Type B pancreatic cell (in vitro differentiated cells): ENCODE measurements at places on chromosomes 7 and 10. TPM values are rescaled to one million over a fixed set of nuclear protein-coding genes. Genes with fewer than 3 reads are reported as not detected.

Gene SLC39A12
- total RNA-seq = not detected in 2 replicates

Gene NPC1L1
- total RNA-seq = 8.8 and 11.0 TPM in 2 replicates

Gene CNPY4
- total RNA-seq = 7.2 and 36.0 TPM in 2 replicates

Gene SH2D4B
- 0.07 and 0.10 TPM in 2 replicates for total RNA-seq

Gene SYCE1
- total RNA-seq = not detected in 2 replicates

Gene HMX2
- total RNA-seq = 0.19 TPM in 1 of 2 replicates, not detected in the other

Gene MEIG1
- 2.8 TPM in 1 of 2 replicates, not detected in the other for total RNA-seq

Gene DLX6
- total RNA-seq = 3.5 and 25.5 TPM in 2 replicates

Gene CLDN15
- total RNA-seq = 9.5 and 16.3 TPM in 2 replicates

Gene TMEM229A
- 0.19 and 0.33 TPM in 2 replicates for total RNA-seq

Gene IFIT1B
- total RNA-seq = not detected in 2 replicates

Gene MSS51
- total RNA-seq = 1.8 and 2.8 TPM in 2 replicates

Gene ATRNL1
- total RNA-seq = 9.5 and 38.4 TPM in 2 replicates

Gene GDF2
- total RNA-seq = not detected in 2 replicates

Gene SFMBT2
- total RNA-seq = 5.4 and 7.2 TPM in 2 replicates

Gene SEPHS1
- total RNA-seq = 61.5 and 96.4 TPM in 2 replicates

Gene SSBP1
- 107 and 116 TPM in 2 replicates for total RNA-seq

Gene DCLRE1C
- 10.1 and 15.0 TPM in 2 replicates for total RNA-seq

Gene GLRX3
- 73.2 and 77.4 TPM in 2 replicates for total RNA-seq
